ENCODE measurements at places on chromosomes 13 and 19.

DNA sequence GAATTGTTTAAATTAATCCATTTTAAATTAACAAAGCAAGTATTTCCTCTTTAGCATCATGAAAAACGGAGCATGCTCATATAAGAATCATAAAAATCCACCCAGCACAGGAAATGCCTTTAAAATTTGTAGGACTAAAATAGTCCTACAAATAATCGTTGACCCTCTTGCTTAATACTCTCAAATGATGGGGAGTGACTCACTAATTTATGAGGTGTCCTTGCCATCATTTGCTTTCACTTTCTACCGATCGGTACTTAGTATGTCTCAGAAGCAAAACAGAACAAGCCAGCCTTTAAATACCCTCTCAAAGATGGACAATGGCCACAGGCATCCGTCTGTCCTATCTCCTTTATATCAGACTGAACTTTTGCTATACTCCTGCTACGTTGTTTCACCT lies 97.2 kb downstream of the SUCLA2 start:
- DNase-seq = no peak

DNA sequence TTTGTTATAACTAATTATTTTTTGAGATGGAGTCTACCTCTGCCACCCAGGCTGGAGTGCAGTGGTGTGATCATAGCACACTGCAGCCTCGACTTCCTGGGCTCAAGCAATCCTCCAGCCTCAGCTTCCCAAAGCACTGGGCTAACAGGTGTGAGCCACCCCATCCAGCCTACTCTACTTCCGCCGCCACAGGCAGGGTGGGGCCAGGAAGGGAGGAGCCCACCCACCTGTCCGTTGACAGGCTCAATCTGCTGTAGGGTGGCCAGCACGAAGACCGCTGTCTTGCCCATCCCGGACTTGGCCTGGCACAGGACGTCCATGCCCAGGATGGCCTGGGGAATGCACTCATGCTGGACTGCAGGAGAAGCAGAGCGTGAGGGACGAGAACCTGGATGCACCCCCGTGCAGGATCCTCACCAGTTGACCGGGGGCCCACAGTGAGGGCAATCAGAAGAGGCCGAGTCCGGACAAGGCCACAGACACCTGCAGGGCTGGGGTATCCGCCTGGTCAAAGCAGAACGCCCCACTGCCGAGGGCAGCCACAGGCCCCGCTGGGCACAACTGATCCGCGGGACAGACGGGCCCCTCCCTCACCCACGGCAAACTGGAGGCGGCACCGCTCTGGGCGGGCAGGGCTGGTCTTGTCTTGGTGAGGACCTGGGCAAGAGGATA lies 6.7 kb downstream of the DDX39A start:
- DNase-seq = no peak

GRCh38 chr19:31511098-31511497 lies 161.9 kb upstream of the TSHZ3 start:
- DNase-seq = no peak

DNA sequence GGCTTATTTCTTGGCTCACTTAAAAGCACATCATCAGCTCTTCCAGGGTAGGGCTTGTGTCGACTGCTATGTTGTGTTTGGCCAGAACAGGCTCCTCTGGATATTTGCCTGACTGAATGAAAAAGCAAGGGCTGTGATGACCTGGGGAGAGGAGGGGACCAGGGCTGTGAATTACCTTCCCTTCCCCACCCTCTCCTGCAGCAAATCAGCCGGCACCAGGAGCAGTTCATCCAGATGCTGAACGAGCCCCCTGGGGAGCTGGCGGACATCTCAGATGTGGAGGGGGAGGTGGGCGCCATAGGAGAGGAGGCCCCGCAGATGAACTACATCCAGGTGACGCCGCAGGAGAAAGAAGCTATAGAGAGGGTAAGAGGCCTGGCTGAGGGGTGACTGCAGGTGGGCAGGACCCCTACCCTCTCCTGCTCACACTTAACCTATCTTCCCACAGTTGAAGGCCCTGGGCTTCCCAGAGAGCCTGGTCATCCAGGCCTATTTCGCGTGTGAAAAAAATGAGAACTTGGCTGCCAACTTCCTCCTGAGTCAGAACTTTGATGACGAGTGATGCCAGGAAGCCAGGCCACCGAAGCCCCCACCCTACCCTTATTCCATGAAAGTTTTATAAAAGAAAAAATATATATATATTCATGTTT lies 4.4 kb downstream of the GADD45GIP1 start:
- DNase-seq = no peak

DNA sequence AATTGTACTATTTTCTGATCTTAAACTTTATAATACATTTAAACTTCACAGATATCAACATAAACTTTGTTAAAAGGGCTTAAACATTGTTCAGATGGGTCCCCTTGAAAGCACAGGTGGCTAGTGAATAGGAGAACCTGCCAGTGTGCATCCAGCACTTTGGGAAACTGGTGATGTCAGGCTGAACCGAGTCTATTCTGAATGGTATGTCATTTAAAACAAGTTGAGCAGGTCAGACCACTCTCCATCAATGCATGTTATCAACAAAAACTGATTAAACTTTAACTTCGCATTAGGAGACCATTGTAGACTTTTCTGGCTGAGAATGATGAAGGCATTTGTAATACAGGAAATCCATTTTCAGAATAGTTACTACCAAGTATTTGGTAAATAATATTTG lies 50.1 kb upstream of the FREM2 start:
- no peak for DNase-seq
